AG04450 (cell line): ENCODE measurements at places on chromosomes 3 and 15. TPM values are rescaled to one million over a fixed set of nuclear protein-coding genes. Genes with fewer than 3 reads are reported as not detected.

The BLM gene
- polyA plus RNA-seq = 1.7 and 2.1 TPM in 2 replicates

The C3orf70 gene
- polyA plus RNA-seq = 0.79 and 0.89 TPM in 2 replicates

The DPPA2 gene
- polyA plus RNA-seq = not detected in 2 replicates

The NAALADL2 gene
- 6.3 and 8.0 TPM in 2 replicates for polyA plus RNA-seq

The INO80 gene
- polyA plus RNA-seq = 5.3 and 8.0 TPM in 2 replicates

The SCAANT1 gene
- polyA plus RNA-seq = not detected in 2 replicates

The SEMA7A gene
- 7.5 and 11.4 TPM in 2 replicates for polyA plus RNA-seq

The SLC2A2 gene
- polyA plus RNA-seq = not detected in 2 replicates

The KY gene
- polyA plus RNA-seq = 0.04 and 0.09 TPM in 2 replicates

The CD276 gene
- polyA plus RNA-seq = 86.4 and 101 TPM in 2 replicates

The THRB gene
- 0.02 TPM in 1 of 2 replicates, not detected in the other for polyA plus RNA-seq

The WDR72 gene
- 0.02 TPM in 1 of 2 replicates, not detected in the other for polyA plus RNA-seq

The ZDHHC23 gene
- polyA plus RNA-seq = 0.58 and 0.79 TPM in 2 replicates

The ROBO2 gene
- polyA plus RNA-seq = 15.1 and 16.3 TPM in 2 replicates

The BCL6 gene
- polyA plus RNA-seq = 12.8 and 19.2 TPM in 2 replicates

The LTK gene
- 0.09 and 0.20 TPM in 2 replicates for polyA plus RNA-seq

The BTLA gene
- polyA plus RNA-seq = not detected in 2 replicates

The ACSBG1 gene
- polyA plus RNA-seq = 0.02 TPM in 1 of 2 replicates, not detected in the other
